ENCODE measurements at places on chromosomes 11 and 22.
A peak's percentile ranks its signal among the peaks of the same experiment; 100 is the strongest.

GRCh38 chr11:65133724-65134123 lies 595 bp downstream of the SYVN1 start:
- no peak for DNase-seq

- no peak for DNase-seq
These were observed 19.9 kb downstream of the OR8G5 start for GRCh38 chr11:124276081-124276480.

DNA sequence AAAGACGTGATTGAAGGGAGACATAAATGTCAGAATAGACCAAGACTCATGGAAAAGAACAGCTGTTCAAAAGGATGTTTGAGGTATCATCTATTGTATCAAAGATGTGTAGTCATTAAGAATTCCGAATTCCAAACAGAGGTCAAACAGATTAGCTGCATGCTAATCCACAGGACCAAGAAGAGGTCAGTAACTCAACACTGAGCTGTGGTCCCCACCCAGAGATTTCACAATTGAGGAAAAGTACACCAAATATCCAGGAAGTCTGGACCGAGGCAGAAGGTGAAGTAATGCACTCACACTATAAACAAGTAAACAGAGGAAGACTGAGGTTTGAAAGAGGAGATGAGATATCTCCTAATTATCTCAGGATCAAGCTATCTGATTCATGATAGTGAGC lies 29.6 kb upstream of the OR5P2 start:
- no peak for DNase-seq

DNA sequence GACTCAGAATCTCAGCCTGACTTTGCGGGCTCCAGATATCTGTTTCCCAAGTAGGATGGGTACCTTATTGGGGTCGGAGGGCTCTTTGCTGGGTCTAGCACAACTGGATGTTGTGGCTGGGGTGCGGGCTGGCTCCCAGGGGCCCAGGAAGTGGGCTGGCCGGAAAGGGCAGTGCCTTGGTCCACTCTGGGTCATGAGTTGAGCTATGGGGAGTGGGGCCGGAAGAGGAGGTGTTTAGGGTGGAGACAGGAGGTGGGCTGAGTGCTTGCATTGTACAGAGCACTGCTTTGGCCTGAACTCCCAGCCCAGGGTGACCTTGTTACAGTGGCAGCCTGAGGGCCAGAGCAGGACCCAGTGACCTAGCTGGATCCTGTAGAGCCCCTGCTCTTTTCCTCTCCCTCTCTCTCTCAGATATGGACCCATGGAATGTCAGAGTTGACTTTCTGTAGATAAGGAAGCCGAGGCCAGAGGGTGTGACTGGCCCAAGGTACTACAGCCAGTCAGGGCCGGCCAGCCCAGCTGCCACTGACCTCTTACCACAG lies 13.2 kb downstream of the PHLDB1 start:
- no peak for DNase-seq

DNA sequence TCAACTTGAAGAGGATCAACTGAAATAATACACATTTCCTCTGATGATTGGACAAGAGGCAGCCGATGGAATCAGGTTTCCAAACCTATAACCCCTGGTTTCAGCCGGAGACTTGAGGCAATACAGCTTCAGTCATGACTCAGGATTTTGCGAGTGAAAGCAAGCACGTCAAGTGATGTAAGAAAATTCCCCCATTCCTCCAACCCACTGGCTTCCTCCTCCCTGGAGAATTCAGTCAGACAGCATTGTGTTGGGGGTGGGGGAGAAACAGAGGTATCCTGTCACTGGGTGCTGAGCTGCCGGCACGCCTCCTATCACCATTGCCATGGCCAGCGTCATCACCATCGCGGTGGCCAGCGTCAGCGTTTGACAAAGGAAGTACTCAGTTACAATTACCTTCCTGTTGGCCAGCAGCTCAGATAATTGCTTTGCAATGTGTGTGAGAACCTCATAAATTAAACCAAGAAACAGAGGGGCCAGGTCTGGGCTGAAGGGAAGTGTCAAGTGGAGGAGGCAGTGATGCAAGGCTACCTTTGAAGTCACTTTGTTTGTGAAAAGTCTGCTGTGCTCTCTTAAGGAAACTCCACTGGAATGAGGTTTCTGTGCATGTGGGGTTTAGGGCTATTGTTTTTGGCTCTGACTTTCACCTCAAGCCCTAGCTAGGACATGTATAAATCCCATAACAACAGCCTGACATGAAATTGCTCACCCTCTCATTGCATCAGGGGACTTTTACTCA lies 50.2 kb downstream of the LIF start:
- peak; percentile 14 for DNase-seq

GRCh38 chr22:39299829-39300178 lies 19.6 kb downstream of the RPL3 start:
- DNase-seq = no peak

DNA sequence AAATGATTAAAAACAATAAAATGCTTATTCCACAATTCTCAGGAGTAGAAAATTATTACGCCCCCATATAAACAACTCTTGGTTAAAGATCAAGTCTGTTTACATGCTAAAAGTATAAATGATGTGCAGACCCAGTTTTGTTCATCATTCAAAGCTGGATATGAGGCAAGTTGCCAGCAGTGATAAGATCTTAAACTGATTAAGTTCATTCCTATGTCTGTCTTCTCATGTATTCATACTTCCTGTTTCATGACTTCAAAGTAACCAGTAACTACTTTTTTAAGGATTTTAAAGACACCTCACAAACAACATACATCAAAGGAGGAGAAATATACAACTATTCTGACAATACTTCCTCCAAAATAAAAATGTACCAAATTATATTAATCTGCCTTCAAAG lies 55.0 kb upstream of the ARHGAP32 start:
- no peak for DNase-seq

DNA sequence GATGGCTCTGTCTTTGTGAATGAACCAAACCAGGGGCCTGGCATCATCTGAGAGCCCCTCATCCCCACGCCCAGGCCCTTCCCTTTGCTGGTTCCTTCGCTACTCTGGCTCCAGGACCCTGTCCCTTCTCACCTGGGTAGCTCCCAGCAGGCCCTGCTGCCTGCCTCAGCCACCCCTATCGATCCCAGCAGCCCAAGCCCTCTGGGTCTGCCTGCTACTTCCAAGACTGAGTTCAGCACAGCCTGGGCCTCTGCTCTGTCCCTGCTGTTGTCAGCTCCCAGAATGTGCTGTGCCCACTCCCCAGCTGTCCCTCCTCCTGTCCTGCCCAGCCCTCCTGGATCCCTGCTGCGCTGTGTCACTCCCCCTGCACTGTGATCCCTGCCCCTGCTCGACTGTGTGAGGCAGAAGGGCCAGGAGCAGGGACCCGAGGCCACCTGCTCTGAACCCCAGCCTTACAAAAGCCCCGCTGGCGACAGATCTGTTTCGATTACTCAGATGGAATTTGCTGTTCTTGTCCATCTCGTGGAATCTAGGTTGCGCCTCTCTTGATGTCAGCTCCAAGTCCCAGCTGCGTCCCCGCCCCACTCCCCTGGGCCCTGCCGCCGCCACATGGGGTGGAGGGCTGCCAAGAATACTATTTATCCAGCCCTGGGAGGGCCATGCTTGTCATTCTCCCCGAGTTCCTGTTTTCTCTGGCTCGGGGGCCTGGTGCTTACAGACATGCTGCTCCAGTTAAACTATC lies 13.0 kb downstream of the MRPL21 start:
- DNase-seq = no peak

GRCh38 chr11:122505304-122506006 lies 150.1 kb upstream of the UBASH3B start:
- DNase-seq = peak; percentile 7

GRCh38 chr11:115959081-115959486 lies 454.9 kb upstream of the CADM1 start:
- DNase-seq = no peak

- DNase-seq = no peak
These were observed 883.3 kb downstream of the NTM start for GRCh38 chr11:132253469-132254264.

DNA sequence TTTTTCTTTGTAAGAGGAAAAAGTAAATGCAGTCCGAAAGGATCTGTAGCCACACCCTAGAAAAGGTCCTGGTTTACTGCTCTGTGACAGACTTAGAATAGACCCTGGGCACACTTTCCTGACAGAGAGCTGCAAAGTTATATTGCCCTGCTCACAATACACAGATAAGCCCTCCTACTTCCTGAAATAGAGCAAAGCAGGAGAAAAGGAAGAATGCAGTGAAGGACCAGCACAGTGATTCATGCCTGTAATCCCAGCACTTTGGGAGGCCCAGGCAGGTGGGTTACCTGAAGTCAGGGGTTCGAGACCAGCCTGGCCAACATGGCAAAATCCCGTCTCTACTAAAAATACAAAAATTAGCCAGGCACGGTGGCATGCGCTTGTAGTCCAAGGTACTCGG lies 2.2 kb downstream of the CYB561A3 start:
- DNase-seq = no peak

DNA sequence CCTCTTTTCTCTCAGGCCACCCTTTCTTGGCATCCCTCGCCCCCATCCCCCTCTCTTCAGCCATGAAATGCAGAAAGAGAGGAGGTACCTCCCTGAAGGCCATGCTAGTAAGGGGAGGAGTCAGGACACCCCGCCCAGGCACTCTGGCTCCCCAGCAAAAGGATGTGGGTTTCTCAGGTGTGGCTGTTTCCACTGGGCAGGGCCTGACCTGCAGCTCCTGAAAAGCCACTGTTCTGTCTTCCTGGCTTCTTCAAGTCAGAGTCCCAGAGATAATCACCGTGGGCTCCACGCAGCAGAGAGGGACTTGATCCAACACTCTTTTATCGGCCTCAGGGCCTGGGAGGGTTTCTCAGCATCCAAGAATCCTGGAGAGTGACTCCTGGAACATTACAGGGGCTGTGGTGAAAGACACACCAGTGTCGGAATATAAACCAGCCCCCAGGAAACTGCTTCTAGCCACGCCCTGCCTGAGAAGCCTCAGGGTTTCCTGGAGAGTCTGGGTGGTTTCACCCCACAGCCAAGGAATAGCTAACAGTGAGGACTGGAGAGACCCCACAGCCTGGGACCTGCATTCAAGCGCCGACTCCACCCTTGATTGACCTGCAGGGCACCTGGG lies 45.7 kb upstream of the TSPAN18 start:
- no peak for DNase-seq

- DNase-seq = no peak
These were observed 56.2 kb upstream of the GLYAT start for GRCh38 chr11:58787903-58788302.

- no peak for DNase-seq
These were observed 27.4 kb downstream of the POU2F3 start for GRCh38 chr11:120267319-120267718.

- DNase-seq = no peak
These were observed 46.6 kb downstream of the CWC15 start for GRCh38 chr11:94926698-94927237.

GRCh38 chr11:83241291-83241946 lies 44.7 kb downstream of the CCDC90B start:
- DNase-seq = no peak

- no peak for DNase-seq
These were observed 293.7 kb downstream of the DDX10 start for GRCh38 chr11:108958368-108959104.

- no peak for DNase-seq
These were observed 247.7 kb downstream of the MIAT start for GRCh38 chr22:26905076-26905475.

DNA sequence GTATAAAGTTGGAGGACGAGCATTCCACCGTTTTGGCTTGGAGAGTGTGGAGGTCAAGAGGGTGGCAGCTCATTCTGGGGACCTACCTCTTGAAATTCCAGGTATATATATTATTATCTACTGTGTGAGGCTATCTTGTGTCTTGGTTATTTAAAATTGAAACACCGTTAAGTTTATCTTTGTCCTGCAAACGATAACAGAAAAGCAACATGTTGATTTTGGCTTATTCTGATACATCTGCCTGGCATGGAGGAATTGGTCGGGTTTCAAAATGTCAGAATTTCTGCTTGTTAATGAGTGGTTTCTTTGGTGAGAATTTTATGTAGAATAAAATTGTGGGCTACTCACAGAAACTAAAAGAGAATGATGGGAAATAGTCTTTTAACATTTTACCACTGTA lies 54.4 kb downstream of the SVIP start:
- no peak for DNase-seq

GRCh38 chr11:86108890-86109638 lies 40.2 kb upstream of the PICALM start:
- DNase-seq = no peak

- no peak for DNase-seq
These were observed 50.8 kb downstream of the FLRT1 start for GRCh38 chr11:64086258-64087123.

DNA sequence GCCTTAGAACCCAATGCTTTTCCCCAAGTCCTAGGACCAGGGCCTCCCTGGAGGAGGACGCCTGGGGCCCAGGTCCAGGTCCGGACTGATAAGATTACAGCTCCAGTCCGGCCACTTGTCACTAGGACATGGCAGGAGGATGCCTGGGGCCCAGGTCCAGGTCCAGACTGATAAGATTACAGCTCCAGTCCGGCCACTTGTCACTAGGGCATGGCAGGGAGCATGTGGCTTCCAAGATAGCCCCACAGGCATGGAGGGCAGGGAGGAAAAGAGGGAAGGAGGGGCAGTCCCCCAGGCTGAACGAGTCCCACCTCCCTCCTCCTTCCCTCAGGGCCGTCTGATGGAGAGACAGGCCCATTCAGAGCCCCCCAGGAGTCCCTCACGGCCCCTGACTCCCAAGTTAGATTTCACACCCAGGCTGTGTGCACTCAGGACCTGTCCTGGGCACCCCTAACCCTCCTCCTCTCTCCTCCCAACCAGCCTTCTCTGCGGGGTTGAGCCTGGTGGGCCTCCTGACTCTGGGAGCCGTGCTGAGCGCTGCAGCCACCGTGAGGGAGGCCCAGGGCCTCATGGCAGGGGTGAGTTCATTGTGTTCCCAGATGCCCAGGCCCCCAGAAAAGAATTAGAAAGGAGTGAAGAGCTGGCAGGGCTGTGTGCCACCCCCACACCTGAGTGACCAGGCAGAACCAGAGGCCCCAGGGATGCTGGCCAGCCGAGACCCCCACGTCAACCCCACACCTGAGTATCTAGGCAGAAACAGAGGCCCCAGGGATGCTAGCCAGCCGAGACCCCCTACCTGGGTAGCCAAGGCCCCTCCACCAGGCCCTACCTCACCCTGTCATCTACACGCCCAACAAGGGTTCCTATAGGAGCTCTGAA lies 2.1 kb downstream of the TSPAN32 start:
- DNase-seq = no peak

DNA sequence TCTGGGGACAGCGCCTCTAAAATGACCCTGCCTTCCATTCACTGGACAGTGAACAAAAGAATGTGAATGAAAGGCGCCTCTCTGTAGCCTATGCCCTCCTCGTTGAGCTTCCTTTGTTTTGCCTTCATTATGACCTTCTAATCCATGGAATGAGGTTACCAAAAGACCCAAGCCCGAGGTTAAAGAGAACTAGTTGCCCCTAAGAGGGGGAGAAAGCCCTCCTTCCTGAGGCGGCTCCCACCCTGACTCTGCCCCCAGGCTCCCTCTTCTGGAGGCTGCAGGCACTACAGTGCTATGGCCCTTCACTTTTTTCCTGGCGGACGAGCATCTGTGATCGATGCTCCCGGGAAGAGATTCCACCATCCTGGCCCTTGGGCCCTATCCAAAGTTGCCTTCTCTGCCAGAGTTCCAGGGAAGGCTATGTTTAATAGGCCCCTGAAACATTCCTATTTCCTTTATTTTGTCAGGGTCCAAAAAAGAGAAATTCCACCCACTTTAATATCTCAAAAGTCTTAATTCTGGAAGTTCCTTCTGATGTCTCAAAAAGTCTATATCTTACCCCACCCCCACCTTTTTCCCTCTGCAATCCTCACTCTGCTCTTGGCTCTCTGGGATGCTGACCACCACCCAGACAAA lies 147.3 kb downstream of the FEZ1 start:
- no peak for DNase-seq

GRCh38 chr11:67468056-67468455 lies 995 bp downstream of the TMEM134 start:
- no peak for DNase-seq

GRCh38 chr11:45658292-45658991 lies 7.0 kb downstream of the CHST1 start:
- DNase-seq = no peak

Measured in stimulated activated CD8-positive, alpha-beta memory T cell treated with anti-CD3 and anti-CD28 coated beads, Interleukin-4, amount 100 ng/mL, for 1 hour (primary cell).